ENCODE measurements at places on chromosomes 12 and 14.

DNA sequence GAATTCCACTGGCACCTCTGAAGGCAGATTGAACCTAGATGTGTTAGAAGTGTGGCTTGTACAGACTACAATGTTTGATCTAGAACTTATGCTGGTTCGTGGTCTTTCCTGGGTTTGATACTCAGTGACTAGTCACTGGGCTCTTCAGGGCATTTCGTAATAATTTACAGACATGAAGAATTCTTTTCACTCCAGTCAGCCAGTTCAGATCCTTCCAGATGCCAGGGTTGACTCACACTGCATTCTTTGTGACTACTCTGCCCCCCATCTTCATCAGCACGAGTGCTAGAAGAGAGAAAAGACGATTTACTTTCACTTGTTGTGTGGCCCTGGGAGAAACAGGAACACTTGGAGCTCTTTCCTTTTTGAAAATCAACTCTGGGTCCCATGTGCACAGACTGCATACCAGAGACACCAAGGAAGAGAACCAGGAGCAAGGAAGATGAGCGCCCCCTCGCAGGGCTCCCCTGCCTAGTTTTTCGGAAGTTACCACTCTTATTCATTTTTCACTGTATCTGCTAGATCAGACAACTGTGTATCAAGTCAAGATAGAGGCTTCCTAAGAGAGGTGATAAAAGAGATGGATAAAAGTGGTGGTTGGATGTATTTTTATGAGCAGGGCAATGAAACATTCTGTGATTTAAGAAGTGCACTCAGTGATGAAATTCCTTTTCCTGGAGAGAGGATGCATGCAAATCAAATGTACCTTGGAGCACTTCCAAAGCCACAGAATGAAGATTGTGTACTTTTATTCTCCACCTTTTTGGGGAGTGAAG lies 33.5 kb upstream of the EVL start:
- peak; percentile 88 for DNase-seq

GRCh38 chr12:76255692-76256091 lies 92.5 kb downstream of the BBS10 start:
- no peak for DNase-seq

GRCh38 chr14:102200690-102201352 lies 61.1 kb downstream of the WDR20 start:
- no peak for DNase-seq

DNA sequence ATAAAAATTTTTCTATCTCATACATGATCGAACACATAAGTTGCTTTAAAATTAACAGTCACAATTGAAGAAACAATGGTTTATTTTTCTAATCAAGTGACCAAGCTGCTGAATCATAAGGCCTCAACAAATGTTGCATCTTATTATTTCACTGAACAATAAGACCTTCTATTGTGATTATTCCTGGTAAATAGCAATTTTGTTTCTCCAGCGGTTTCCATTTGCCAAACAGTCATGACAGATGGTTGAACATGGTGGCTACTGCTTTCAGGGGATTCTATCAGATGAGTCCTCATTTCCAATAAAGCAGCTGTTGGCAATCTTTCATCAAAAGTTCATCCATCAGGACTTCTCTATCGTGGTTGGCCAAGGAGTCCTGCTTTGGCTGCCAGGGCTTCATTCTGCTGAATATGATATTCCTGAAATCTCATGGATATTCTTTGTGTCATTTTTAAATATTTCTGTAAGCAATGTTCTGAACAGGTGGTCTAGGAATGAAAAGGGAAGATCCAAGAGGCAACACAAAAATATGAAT lies 13.0 kb downstream of the TOMM20L start:
- DNase-seq: no peak

DNA sequence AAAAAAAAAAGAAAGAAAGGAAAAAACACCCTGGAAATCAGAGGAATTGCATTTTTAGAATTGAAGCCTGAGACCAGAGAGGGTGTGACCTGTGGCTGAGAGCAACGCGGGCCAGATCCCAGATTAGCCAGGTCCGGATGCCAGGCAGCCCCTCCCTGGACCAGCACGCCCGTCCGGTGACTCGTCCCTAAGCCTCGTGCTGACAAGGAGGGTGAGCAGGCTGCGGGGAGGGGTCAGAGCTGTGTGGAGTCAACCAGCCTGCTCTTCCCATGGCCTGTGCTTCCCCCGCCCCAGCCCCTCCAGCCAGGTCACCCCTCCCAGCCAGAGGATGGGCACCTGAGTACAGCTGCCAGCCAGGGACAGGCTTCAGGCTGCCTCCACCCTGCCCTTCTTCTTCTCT lies 4.2 kb upstream of the KLC1 start:
- DNase-seq: no peak

DNA sequence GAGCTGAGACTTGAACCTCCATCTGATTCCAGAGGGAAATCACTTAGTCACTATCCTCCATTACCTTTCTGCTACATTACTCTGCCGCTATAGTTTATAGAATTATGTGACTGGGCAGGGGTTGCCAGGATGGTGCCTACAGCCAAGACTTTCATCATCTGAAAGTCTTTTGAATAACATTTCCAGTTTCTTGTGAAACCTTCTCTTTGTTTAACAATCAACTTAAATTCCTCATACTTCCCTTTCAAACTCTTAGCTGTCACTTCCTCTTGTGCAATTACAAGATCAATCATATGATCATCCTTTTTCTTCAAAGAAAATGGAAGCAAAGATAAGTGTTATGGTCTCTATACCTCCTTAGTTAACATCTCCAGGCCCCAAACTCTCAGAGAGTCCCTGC lies 25.4 kb upstream of the PELI2 start:
- no peak for DNase-seq

DNA sequence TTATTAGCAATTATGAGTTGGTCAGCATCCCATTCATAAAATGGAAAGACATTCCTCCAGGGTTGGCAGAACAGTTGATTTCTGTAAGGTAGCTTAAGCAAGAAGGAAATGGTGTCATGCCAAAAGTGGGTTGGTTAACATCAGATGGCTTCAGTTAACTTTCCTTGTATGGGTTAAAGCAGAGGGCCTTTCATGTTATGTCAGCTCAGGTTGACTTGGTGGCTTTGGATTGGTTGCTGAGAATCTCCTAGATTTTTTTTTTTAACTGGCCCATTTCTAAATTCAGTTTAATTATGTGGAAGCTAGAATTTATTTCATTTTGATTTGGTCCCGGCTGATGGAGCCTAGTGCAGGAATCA lies 87.8 kb downstream of the BBS10 start:
- no peak for DNase-seq

GRCh38 chr12:41344776-41345470 lies 156.8 kb downstream of the PDZRN4 start:
- DNase-seq: no peak

DNA sequence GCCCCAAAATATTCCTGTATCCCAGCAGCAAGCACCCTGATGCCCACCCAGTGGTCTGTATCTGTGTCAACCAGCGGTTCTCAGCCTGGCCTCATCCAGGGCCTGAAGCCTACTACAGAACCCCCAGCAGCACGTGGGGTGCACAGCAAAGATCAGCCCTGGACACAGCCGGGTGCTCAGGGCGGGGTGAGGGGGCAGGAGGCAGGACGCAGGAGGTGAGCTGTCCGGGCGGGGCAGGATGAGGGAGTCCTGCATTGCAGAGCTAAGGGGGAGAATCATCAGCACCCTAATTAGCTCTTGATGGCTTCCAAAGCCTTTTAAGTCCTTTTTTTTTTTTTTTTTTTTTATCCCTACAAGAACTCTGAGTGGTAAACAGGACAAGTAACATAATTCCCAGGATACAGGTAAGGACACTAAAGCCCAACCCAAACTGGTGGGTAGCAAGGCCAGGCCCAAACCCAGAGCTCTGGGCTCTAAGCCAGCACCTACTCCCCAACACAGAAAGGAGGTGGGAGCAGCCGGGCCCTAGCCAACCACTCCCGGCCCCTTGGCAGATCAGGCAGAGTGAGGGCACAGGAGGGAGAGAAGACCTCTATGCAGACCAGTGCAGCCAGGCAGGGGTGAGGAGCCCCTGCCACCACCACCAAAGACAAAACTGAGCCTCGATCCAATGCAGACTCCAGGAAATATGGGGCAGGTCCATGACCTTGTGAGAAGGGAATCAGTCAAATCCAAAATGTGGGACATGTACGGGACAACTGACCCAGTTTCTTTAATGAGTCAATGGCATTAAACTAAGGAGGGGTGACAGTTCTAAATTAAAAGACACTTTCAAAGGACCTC lies 32.3 kb upstream of the EIF5 start:
- DNase-seq: no peak

GRCh38 chr12:62684570-62685295 lies 218.1 kb downstream of the MON2 start:
- DNase-seq: no peak

DNA sequence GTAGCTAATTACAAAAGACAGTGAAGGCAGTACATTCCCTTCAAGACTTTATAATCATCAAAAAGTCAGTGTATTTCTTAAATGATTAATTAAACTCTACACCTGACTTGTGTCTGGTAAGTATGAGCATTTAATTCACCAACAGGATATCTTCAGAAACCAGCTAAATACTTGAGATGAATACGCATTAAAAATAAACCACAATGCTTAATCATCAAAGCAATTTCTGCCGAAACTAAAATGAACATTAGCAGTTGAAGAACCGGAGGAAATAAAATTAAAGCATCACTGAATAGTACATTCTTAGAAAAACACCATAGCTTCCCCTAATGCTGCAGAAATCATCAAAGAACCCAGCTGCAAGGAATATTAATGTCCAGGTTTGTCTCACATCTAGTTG lies 32.7 kb downstream of the SLC25A21 start:
- DNase-seq: no peak

DNA sequence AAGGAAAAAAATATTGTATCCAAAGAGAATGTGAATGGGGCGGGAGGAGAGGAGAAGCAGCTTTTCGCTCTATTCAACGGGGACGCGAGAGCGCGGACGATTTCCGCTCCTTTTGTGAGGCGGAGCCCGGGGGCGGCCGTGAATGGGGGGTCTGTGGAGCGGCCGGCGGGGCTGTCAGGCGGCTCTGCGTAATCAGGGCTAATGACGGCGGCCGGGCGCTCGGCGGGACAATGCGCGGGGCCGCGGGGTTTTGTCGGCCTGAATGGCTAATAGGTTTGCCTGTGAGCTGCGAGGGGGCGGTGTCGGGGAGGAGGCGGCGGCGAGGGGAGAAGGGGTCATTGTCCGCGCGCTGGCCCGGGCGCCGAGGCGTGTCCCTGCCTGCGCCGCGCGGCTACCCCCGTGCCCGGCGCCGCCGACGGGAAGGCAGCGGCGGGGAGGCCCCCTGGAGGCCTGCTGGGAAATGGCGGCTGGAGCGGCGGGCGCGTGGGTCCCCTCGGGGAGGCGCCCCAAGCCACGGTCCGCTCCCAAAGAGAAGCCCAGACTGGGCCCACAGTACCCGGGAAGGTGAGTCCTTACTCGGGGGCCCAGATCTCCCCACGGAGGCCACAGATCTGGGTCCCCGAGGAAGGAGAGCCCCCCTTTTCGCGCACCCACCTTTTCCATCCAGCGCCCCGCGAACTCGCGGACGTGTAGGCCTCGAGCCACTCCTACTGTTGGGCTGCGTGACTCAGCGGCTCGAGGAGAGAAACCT lies 6.0 kb downstream of the SIX6 start:
- DNase-seq: peak; percentile 87

DNA sequence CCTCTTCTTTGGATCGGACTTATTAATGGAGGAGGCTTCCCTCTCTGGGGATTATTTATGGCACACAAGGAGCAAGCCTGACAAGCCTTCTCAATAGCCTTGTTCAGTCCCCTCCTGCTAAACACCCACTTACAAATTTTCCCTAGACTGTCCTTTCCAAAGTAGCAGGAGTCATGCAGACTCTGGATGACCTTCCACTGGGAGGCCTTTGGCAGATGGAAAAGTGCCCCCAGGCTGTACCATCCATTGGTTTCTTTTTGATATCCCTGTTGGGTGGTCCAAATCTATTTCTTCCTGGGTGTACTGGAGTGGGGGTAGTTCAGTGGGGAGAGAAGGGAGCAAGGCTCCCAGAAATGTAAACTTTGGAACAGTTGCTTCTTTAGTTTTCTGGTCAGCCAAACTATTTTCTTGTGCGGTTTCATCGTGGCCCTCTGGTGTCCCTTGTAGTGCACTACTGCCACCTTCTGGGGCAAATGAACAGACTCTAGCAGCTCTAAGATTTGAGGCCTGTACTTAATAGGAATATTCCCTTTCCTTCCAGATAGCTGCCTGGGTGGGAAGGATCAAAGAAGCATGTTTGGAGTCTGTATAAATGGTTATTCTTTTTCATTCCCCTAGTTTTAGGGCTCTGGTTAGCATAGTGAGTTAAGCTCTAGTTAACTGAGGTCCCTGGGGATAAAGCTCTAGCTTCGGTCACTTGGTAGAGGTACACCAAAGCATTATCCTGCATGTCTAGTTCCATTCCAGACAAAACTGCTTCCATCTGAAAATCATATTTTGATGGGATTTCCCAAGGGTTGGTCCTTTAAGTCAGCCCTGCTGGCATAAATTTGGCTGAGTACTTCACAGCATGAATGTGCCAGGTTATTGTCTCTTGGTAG lies 409.5 kb downstream of the SLC6A15 start:
- DNase-seq: no peak

- no peak for DNase-seq
Measured at GRCh38 chr12:113136128-113136989, 798 bp upstream of the RASAL1 start.

GRCh38 chr12:3965046-3965445 lies 91.8 kb upstream of the PARP11 start:
- no peak for DNase-seq

- peak; percentile 10 for DNase-seq
Measured at GRCh38 chr14:70622111-70622712, 19.5 kb upstream of the TTC9 start.

DNA sequence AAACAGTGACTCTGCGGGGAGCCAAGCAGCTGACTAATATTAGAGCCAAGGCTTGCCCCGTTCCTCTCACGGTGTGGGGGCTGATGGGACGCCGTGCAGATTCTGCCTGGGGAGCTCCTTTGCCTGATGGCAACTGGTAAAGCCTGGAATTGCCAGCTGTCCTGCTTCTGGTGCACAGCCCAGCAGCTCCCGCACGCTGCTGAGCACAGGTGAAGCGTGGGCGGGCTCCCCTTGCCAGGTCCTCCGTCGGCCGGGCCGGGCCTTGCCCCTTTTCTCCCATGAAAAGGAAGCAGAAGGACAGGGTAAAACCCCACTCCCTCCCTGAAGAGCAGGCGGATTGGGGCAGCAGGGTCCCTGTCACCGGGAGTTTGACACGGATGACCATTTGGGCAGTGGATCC lies 79.0 kb downstream of the WDR20 start:
- no peak for DNase-seq

DNA sequence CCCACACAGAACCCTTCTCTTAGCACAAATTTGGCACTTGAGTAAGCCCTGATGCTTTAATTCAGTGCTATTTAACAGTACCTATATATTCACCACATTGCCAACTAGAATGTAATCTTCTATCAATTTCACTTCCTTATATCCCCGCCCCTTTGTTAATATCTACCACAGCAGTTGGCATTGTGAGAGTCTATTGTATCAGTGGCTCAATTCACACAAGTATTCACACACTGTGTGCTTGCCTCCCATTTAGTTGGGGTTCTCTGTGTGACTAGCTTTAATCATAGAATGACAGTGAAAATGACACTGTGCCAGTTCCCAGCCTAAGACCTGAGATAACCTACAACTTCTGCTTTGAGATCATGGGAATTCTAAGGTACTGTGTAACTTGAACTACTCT lies 103.1 kb downstream of the SEC23A start:
- no peak for DNase-seq

Data from DMS79 treated with DMSO at 0.1 percent for 48 hours (cell line).